LoVo (cell line): ENCODE measurements at places on chromosomes 5 and 9.

GRCh38 chr9:33851301-33851700 is 34.3 kb downstream of the UBE2R2 start:
- no peak for DNase-seq

DNA sequence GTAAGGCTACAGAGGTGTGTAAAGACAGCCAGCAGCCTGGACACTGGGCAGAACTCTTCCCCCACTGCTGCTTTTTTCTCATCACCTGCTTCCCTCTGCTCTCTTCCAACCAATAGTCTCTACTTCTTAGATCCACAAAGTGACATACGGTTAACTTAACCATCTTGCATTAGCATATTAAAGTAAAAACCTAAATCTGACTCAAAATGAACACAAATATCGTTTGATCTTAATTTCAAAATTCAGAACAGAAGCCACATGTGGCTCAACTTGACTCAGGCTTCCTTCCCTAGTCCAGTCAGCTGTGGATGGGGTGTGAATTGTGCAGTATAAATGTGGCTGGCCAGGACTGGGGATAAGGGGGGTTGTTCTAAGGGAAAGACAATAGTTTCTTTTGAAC is 114.3 kb downstream of the STARD4 start:
- DNase-seq, result no peak

GRCh38 chr5:14879393-14879792 is 7.8 kb upstream of the ANKH start:
- DNase-seq, result no peak

GRCh38 chr9:104927912-104928740 is at the start of gene ABCA1:
TSS of gene ABCA1 (minus strand) at chr9:104928155. CDS start at chr9:104903679, 24,476 bp downstream.
- DNase-seq, result peak; percentile 5

- DNase-seq, result no peak
These were observed 8.8 kb downstream of the RXRA start for GRCh38 chr9:134335061-134335460.

GRCh38 chr9:90540734-90541133 is 101.9 kb downstream of the DIRAS2 start:
- DNase-seq, result no peak

DNA sequence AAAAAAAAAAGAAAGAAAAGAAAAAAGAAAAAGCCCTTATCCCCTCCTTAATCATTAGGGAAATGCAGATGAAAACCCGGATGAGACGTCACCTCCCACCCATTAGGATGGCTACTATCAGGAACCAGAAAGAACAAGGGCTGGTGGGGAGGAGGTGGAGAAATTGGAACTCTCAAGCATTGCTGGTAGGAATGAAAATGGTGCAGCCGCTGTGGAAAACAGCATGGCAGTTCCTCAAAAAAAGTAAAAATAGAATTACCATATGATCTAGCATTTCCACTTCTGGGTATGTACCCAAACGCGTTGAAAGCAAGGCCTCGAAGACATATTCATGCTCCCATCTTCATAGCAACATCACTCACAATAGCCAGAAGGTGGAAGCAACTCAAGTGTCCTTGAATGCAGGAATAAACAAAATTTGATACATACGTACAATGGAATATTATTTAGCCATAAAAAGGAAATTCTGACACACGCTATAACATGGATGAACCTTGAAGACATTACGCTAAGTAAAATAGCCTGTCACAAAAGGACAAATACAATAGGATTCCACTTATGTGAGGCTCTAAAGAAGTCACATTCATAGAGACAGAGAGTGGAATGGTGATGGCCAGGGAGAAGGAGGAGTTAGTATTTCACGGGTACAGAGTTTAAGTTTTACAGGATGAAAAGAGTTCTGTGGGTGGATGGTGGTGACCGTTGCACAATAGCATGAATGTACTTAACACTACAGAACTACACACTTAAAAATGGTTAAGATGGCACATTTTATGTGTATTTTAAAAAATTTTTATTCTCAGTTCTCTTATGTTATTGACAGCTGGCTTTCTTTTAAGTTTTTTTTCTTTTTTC is 166.8 kb upstream of the IER5L start:
- no peak for DNase-seq

DNA sequence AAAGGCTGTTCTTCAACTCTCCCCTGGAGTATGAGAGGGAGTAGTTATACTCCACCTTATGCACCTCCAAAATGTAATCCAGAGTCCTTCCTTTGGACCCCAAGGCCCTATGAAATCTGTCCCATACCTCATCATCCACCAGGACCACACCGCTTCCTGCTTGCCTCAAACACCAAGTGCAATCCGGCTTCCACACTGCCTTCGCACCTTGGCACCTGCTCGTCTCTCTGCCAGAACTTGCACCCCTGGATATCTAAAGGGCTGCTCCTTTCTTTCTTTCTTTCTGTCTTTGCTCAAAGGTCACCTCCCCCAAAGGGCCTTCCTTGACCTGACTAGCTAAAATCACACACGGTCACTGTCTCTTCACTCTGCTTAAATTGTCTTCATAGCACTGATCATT is 63.9 kb upstream of the SHB start:
- no peak for DNase-seq

DNA sequence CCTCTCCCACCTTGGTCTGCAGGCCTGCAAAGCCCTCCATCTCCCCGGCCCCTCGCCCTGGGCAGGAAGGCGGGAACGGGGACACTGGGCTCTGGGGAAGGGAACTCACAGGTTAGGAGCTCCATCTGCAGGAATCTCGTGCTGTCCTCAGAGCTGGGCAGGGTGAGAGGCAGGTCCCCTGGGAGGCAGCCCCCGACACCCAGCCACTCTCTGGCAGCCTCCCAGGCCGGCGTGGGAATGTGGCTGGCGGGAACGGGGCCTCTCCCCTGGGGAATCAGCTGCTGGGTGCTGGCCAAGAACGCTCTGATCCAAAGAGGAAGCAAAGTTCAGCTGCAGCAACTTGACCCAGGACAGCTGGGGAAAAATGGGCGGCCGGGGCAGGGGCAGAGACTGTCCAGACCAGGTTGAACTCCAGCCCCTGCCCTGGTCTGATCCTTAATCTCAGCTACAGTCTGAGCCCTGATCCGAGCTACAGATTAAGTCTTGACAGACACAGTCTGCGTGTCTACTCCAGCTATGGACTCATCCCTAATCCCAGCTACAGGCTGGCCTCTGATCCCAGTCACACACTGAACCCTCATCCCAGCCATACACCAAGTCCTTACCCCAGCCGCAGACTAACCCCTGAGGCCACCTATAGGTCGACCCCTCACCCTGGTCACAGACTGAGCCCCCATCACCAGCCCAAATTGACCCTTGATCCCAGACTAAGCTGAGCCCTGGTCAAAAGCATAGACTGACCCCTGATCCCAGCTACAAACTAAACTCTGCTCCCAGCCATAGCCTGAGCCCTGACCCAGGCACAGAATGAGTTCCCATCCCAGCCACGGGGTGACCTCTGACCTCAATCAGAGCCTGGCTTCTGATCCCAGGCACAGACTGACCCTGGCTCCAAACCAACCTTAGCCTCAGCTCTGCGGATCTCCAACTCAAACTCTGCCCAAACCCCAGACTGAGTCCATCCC is 37.3 kb upstream of the EGFL7 start:
- peak; percentile 8 for DNase-seq

DNA sequence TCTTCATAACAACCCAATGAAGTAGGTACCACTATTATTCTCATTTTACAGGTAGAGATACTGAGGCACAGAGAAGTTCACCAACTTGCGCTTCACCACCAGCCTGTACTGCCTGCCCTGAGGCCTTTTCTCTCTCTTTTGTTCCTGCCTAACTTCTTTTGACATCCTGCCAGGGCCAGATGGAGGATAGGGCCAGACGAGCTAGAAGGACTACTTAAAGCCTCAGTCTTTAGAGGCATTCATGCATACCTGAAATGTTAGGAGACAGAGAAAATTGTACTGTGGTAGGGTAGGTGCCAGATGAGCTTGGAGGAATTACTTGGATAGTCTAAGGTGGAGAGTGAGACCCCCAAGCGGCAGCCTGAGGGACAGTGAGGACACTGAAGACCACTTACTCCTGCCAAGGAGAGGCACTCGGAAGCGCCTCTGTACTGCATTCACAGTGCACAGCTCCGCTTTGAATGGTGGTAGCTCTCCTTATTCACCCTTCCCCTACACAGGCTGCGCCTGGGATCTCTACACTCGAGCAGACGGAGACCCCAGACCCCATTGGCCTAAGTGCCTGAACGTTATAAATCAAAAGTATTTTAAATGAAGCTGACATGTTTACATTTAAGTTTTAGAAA is 6.2 kb upstream of the ORM1 start:
- no peak for DNase-seq

- DNase-seq, result no peak
These were observed 41.3 kb downstream of the TMEM174 start for GRCh38 chr5:73214306-73214705.

DNA sequence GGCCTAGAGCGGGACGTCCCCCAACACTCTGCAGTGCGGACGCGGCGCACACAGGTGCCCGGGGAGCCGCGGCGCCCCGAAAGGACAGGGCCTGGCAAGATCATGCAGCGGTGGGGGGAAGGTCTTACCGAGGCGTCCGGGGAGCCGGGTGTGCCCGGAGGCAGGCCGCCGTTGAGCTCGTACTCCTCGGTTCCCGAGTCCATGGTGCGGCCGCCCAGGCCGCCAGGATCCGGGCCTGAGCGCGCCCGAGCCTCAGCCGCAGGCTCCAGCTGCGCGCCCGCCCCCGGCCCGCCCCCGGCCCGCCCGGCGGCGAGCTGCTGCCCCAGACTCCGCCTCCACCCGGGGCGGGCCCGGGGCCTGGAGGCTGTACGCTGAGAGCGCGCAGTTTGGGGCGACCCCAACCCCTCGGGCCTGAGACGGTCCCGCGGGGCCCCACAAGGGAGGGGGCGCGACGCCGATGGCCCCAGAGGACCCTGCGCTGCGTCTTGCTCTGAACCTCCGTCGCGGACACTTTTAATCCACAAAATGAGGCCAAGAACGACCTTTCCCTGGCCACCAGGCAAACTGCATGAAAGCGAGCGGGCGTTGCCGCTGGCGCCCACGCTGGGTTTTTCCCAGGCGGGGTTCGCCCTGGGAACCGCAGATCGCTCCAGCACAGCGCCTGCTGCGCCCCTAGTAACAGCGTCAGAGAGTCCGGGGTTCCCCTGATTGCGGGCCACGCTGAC is at the start of gene NINJ1:
Gene NINJ1 (minus strand): TSS at position 237 of the 725 bp plus-strand sequence. CDS start 34 bp downstream, at position 203.
- DNase-seq, result peak; percentile 78

DNA sequence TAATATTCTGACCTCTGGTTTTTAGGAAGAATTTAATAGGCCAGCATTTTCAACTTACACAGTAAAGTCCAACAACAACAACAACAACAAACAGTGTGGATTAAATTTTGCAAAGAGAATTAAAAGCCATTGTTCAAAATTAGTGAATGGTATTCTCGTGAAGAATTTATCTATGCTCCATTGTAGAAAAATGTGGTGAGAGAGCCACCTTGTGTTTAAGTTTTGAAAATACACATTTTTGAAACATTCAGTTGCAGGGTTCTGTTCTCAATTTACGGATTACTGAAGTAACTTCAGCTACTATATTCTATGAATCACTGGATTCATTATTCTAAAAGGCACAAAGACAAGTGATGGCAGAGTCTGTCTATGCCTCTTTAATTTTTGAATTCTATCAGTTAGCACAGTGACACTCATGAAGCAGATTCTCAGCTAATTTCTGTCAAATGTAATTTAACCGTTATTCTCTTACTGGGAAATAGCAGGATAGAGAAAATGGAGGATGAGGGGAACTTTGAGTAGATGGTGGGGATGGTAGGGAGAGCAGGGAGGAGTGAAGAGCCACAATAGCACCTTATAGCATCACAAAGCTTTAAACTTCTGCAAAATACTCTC is 11.0 kb downstream of the CCDC152 start:
- peak; percentile 51 for DNase-seq
